ENCODE measurements at places on chromosomes 11 and 22.

- no peak for DNase-seq
These were observed 7.4 kb upstream of the TH start for GRCh38 chr11:2178906-2179494.

- no peak for DNase-seq
These were observed at the start of gene PHETA2 for GRCh38 chr22:42074132-42074811. Gene PHETA2, plus strand, starts transcription at chr22:42074248. Its CDS starts 3,046 bp downstream, at chr22:42077294.

GRCh38 chr11:104028476-104029263, 7.8 kb upstream of the DDI1 start:
- DNase-seq: no peak

DNA sequence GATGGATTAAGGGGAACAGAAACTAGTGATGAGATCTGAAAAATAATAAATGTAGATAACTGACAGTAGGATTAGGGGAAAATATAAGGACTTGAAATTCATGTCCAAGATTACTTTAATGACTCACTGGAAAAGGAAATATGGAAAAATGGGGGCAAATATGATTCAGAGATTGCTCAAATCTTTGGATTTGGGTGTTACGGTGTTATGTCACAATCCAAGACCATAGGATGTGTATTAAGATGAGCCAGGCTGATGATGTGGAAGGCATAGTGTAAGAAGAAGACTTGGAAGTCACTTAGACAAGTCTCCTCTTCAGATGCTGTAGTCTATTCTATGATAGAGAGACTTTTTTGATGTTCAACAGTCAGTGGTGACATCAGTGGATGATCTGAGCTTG, 323.7 kb downstream of the LUZP2 start:
- DNase-seq: no peak

DNA sequence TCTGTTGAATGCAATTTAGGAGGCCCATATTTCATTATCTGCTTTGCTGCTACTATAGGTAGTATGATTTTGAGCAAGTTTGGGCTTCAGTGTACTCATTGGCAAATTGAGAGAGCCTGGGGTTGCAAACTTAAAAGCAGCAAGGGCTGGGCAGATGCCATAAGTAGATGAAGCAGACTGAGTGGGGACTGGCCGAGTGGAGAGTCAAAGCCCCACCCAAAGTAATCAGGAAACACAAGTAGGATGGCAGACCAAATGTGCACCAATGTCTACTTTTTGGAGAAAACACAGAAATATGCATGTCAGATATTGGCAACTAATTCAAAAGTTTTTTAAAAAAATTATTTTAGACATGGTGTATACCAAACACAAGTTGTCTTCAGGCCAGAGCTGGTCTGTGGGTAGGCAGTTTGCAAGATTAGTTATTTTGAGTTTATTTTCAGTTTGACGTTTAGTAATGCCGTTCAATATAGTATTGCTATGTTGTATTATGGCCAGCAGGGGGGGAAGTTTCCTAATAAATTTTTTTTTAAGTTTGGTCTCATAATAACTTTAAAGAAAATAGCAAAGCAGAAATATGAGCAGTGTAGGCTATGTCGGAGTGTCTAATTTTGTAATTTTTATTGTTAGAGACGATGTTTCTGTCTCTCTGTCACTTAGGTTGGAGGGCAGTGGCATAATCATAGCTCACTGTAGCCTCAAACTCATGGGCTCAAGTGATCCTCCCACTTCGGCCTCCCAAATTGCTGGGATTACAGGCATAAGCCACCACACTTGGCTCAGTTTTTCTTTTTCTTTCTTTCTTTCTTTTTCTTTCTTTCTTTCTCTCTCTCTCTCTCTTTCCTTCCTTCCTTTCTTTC, 105.1 kb downstream of the HIPK3 start:
- no peak for DNase-seq
